ENCODE measurements at places on chromosomes 2 and 18. TPM values are rescaled to one million over a fixed set of nuclear protein-coding genes. Genes with fewer than 3 reads are reported as not detected.

SERPINB13 gene
- polyA plus RNA-seq, result 4.2 TPM

REEP1 gene
- polyA plus RNA-seq, result 0.09 TPM

SLC9A2 gene
- 0.44 TPM for polyA plus RNA-seq

HDHD2 gene
- 6.2 TPM for polyA plus RNA-seq

FOXI3 gene
- polyA plus RNA-seq, result 0.78 TPM

ALPP gene
- 0.03 TPM for polyA plus RNA-seq

CCDC88A gene
- 23.3 TPM for polyA plus RNA-seq

GNLY gene
- polyA plus RNA-seq, result not detected

B3GNT7 gene
- 0.19 TPM for polyA plus RNA-seq

CKAP2L gene
- 15.1 TPM for polyA plus RNA-seq

CXCR1 gene
- polyA plus RNA-seq, result 1.4 TPM

TCF7L1 gene
- polyA plus RNA-seq, result 3.1 TPM

MRPL53 gene
- 49.6 TPM for polyA plus RNA-seq

SPP2 gene
- not detected for polyA plus RNA-seq

NOSTRIN gene
- polyA plus RNA-seq, result not detected

HJURP gene
- polyA plus RNA-seq, result 38.6 TPM

ST8SIA5 gene
- 0.01 TPM for polyA plus RNA-seq

TFCP2L1 gene
- 62.2 TPM for polyA plus RNA-seq

GPR17 gene
- not detected for polyA plus RNA-seq

UPP2 gene
- not detected for polyA plus RNA-seq

CREG2 gene
- polyA plus RNA-seq, result 3.6 TPM

TWIST2 gene
- polyA plus RNA-seq, result 23.2 TPM

LRRC30 gene
- not detected for polyA plus RNA-seq

VSNL1 gene
- 40.4 TPM for polyA plus RNA-seq

COL3A1 gene
- 0.03 TPM for polyA plus RNA-seq

LRRTM4 gene
- polyA plus RNA-seq, result not detected

GALNT14 gene
- 51.6 TPM for polyA plus RNA-seq

NEU4 gene
- not detected for polyA plus RNA-seq

ZNF396 gene
- polyA plus RNA-seq, result 0.09 TPM

LCT gene
- polyA plus RNA-seq, result 0.01 TPM

DNAJC5G gene
- polyA plus RNA-seq, result not detected

SLC25A12 gene
- 18.5 TPM for polyA plus RNA-seq

NEU2 gene
- polyA plus RNA-seq, result not detected

NCKAP5 gene
- 1.1 TPM for polyA plus RNA-seq

DYNAP gene
- not detected for polyA plus RNA-seq

EPHA4 gene
- polyA plus RNA-seq, result 2.0 TPM

CNGA3 gene
- polyA plus RNA-seq, result not detected

LINC00305 gene
- not detected for polyA plus RNA-seq

IL1F10 gene
- 0.09 TPM for polyA plus RNA-seq

SCN3A gene
- polyA plus RNA-seq, result 0.01 TPM

CRACDL gene
- polyA plus RNA-seq, result 4.7 TPM

MGAT4A gene
- 0.79 TPM for polyA plus RNA-seq

LRATD1 gene
- polyA plus RNA-seq, result 4.6 TPM

GRHL1 gene
- 1.8 TPM for polyA plus RNA-seq

SERPINB4 gene
- polyA plus RNA-seq, result 1.3 TPM

VAMP8 gene
- 327 TPM for polyA plus RNA-seq

RFTN2 gene
- not detected for polyA plus RNA-seq

AP1S3 gene
- polyA plus RNA-seq, result 26.0 TPM

C2orf15 gene
- 0.82 TPM for polyA plus RNA-seq

SRD5A2 gene
- polyA plus RNA-seq, result not detected

ANKRD30B gene
- polyA plus RNA-seq, result not detected

KCNE4 gene
- polyA plus RNA-seq, result 0.25 TPM

PSMD14 gene
- 88.4 TPM for polyA plus RNA-seq

ZNF2 gene
- 3.3 TPM for polyA plus RNA-seq

PXDN gene
- 99.0 TPM for polyA plus RNA-seq

KLHL41 gene
- polyA plus RNA-seq, result 0.14 TPM

TCF4 gene
- polyA plus RNA-seq, result 13.8 TPM

ASB18 gene
- not detected for polyA plus RNA-seq

NLRC4 gene
- polyA plus RNA-seq, result not detected
